T47D (cell line): ENCODE measurements at places on chromosomes 5 and 9.

- no peak for DNase-seq
These were observed 9.9 kb upstream of the SPARC start for GRCh38 chr5:151696470-151697061.

GRCh38 chr9:101387871-101388506, 3.2 kb upstream of the BAAT start:
- no peak for DNase-seq

DNA sequence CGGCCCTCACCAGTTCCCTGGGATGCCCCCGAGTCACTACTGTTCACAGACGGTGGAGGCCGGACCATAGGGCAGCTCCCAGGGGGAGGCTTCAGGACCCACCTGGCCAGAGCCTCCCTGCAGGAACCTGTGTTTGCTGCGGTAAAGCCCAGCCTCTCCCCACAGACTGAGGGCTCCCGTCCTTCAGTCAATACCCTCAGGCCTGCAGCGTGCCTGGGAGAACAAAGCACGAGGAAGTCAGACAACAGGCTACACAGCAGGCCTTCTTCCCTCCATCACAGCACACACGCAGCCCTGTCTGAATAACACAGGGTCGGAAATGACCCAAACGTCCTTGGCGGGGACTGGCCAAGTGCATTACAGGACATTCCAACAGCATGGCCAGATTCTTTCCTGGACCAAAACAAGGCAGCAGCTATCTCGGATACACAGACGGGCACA, 34.4 kb downstream of the COL23A1 start:
- DNase-seq = peak; percentile 43

GRCh38 chr5:142549834-142550233, 136.1 kb downstream of the FGF1 start:
- DNase-seq = no peak

DNA sequence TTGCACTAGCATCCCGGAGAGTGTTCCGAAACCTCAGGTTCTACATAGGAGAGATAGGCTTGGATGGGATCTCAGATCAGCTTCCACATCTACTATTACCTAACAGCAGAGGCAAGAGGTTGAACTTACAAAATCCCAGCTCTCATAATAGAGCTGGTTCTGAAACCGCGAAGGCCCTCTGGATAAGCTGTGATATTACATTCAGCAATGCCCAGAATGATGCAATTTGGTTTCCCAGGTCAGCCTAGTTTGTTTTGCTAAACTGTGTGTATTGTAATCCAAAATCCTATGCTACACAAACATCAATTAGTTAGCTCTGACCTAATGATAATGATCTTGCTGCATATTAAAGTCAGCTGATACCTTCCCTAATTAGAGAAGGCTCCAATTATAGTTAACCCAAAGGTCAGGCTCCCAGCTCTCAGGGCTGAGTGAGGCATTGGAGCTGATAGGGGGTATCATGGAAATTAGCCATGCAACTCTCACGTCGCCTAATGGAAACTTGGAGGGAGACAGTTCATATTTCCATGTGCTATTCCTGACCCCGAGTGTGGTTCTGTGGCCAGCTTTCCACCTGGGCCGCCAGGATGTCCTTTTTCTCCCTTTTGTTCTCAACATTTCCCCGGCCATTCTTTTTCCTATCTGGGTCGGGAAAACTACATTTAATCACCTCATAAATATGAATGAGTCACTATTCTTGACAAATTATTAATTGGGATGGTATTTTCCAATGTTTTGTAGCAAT, 278.4 kb upstream of the IRX1 start:
- DNase-seq = no peak

DNA sequence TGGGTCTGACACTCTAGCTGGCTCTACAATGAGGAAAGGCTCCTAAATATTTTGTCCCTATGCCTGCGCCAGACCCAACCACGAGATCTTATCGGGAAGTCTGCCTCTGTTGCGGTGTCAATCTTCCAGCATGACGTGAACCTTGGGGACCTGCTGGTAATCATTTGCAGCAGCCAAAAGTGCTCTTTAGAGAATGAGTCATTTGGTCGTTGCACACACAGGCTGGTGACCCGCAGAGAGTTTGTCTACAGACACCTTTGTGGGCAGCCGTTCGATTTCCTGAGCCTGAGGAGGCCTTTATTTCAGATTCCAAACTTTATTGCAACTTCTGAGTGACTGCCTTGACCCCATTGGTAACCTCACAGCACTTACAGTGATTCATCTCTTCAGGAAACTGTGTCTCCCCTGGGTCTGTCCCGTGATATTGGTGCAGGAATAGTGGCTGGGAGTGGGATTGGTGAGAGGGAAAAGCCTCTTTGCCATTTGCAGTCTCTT, 326.1 kb downstream of the NSG2 start:
- DNase-seq = peak; percentile 30

- no peak for DNase-seq
These were observed 103.1 kb upstream of the TSLP start for GRCh38 chr5:110968246-110969005.

GRCh38 chr9:97567894-97568202, 65.3 kb downstream of the TSTD2 start:
- DNase-seq = no peak

DNA sequence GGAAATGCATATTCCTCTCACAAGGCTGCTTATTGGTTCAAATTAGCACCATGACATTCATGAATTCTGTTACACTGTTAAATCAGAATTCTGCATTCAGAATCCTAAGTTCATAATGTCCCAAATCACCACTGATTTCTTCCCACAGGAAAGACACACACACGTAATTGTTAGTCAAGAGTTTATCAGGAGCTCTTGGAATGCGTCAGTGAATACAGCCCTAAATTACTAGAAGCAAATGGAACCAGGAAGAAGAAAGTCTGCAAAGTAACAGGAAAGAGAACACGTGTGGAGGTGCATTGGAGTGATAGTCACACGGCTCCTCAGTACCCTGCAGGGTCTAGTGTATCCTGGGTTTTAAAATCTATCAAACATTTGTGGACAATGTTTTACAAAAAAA, 110.2 kb downstream of the ANXA2R start:
- no peak for DNase-seq

- DNase-seq = no peak
These were observed 53.9 kb downstream of the ZNF354C start for GRCh38 chr5:179113945-179114641.

- no peak for DNase-seq
These were observed 31.4 kb downstream of the CAMK2A start for GRCh38 chr5:150258130-150258529.

DNA sequence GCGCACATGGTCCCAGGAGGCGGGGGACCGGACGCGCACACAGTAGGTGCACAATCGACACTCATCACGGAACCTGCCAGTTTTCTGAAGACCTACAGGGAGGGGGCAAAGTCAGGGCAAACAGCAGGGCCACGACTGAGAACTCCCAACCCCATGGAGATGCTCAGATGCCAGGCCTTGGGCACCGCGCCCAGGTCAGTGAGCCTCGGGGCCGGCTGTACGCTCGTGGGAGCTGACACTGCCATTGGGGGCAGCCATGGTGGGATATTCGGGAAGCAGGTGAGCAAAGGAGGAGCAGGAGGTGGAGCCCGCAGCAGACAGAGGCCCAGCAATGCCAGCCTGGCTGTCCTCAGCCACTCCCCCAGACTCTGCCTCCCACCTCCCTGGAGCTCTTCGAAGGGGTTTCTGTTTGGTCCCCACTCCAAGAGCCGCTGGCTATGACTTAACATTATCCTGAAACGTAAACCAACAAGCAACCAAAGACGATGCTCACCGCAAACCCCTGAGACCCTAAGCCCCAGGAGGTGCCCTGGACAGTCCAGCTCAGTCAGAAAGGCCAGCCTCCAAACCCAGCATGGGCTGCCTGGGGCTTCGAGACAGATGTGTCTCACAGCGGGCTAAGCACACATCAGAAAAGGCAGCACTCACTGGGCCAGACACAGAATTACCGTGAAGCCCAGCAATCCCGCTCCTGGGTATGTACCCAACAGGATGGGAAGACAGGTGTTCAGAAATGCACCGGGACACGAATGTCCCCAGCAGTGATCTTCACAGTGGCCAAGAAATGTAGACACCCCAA, 78.4 kb downstream of the VAV2 start:
- no peak for DNase-seq

- no peak for DNase-seq
These were observed 7.8 kb downstream of the UIMC1 start for GRCh38 chr5:176998828-176999227.

- no peak for DNase-seq
These were observed 192.9 kb downstream of the PIK3R1 start for GRCh38 chr5:68408345-68408871.

DNA sequence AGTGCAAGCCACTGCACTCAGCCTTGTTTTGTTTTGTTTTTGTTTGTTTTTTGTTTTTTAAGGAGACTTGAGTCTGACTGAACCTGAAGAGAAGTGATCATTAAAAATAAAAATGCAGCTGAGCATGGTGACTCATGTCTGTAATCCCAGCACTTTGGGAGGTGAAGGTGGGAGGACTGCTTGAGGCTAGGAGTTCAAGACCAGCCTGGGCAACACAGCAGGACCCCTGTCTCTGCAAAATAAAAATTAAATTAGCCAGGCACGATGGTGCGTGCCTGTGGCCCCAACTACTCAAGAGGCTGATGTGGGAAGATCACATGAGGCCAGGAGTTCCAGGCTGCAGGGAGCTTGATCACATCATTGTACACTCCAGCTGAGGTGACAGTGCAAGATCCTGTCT, 6.2 kb downstream of the SLC1A1 start:
- DNase-seq = no peak

DNA sequence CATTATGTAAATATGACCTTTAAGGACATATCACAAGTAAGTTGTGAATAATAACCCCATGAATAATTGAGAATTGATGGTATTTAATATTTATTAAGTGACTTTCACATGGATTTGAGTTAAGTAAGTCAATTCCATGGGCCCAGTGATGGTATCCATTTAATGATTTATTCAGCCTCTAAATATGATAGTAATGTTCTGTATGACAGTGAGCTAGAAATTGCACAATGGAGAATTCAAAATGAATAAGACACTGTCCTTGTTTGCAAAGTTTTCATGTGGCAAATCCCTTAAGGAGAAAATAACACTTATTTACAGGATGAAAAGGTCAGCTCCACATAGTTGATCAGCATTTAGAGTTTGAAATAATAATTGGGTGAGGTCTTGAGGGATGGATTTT, 160.7 kb downstream of the PDE4D start:
- no peak for DNase-seq

DNA sequence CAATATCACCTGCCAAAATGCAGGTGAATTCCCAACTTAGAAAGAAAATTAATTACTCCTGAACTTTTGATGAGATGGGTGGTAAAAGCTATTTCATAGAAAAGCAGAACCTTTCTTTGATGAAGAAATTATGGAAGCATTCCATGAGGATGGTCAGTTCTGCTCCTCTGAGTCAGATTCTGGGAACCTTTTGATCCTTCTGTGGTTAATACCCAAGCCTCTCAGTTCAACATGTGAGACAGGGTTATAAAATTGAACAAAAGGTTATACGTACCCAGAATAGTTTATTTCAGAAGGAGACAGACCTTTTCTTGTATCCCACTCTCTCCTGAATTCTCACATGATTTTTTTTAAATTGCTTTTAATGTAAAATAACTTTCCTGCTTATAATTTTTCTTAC, 767.6 kb upstream of the ADAMTS16 start:
- DNase-seq = no peak

DNA sequence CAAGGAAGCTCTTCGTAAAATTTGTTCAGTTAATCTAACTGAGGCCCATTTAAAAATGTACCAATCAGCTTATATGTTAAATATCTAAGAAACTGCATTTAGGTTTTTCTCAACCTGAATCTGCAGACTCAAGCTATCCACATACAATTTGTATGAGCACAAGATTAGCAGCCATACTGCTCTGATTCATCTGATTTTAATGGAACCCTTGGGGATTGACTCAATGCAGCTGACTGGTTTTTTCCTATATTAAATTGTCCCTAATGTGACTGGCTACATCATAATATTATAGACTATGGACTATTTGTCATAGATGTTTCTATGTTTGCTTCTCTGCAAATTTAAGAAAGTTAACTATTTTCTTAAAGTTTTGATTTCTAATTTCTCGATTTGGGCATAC, 451.0 kb upstream of the TUSC1 start:
- DNase-seq = no peak

GRCh38 chr9:21110708-21111576, 30.7 kb downstream of the IFNW1 start:
- DNase-seq = peak; percentile 26

DNA sequence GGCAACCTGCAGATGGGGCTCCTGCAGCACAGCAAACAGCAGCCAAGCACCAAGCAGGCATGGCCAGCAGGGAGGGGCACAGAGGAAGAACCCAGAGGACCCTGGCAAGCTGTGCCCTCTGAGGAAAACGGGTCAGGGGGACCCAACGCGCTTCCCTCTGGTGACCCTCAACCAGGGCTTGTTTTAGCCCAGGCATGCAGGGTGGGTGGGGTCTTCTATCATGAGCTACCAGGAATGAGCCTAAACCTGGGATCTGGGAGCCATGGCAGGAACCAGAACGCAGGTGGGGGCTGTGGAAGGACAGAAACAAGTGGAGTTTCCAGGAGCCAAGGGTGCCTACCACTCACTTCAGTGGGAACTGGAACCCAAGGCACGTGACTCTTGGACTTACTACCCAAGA, 20.9 kb downstream of the IPPK start:
- DNase-seq = no peak

DNA sequence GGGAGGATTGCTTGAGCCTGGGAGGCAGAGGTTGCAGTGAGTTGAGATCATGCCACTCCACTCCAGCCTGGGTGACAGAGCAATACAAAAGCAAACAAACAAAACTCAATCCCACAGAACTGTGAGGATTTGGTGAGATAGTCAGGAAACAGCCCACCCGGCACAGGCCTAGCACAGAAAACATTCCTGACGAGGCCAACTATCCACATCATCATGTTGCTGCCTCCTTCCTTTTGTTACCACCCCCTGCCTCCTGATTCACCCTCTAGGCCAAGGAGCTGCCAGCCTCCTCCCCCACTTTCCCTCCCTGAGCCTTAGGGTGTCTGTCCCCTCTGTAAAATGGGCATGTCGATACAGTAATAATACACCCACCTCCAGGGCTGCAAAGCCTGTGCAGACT, 39.0 kb downstream of the STK10 start:
- DNase-seq = no peak

DNA sequence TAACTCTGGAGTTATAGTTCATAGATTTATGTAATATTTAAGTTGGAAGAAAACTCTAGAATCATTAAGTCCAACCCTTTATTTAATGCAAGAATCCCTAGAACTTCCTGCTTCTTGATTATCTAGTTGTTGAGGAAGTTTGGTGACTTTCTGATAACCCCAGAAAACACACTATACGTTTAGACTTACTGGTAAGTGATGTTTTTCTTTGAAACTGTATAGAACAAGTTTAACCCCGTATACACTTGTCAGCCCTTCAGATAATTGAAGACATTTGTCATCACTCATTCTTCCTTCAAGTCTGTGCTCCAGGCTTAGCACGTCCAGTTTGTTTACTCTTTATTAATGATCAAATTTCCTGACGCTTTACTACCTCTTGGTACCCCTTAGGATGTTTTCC, 9.0 kb downstream of the NDUFS4 start:
- DNase-seq = no peak

GRCh38 chr9:27483576-27483975, 40.5 kb upstream of the IFNK start:
- DNase-seq = no peak

- peak; percentile 9 for DNase-seq
These were observed 49.5 kb downstream of the AGXT2 start for GRCh38 chr5:34998058-34998789.
